Osteocyte (in vitro differentiated cells): ENCODE measurements at places on chromosomes 5 and 9.

GRCh38 chr9:3931996-3932906, 367.6 kb downstream of the GLIS3 start:
- no peak for DNase-seq

DNA sequence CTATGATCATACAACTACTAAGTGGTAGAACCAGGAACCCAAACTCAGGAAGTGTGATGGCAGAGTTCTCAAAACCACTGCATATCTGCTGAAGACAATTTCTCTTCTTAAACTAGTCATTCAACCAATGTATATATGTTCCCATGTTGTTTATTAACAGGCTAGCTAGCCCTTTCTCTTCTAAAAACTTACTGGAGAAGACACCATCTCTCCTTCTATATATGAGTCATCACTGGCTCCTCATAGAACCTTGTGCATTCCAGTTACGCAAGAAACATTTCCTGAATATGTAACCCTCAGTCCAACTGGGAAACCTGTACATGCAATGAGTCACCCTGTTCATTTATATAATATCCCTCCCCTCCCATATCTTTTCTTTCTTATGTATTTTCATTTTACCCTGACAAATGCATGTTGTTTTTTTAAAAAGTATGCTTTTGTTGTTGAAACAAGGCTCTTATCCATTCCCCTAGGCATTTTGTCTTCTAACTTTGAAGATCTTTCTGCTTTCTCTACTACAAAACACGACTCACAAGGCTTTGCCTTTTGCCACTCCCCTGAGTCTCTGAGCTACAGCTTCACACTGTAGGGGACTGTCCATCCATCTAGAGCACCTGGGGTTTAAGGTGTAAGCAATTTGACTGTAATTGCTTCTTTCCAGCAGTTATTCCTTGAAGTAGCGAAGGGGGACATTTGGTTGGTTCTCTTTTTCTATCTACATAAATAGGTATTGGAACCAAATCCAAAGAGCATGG, 119.5 kb downstream of the ANXA1 start:
- DNase-seq = no peak

DNA sequence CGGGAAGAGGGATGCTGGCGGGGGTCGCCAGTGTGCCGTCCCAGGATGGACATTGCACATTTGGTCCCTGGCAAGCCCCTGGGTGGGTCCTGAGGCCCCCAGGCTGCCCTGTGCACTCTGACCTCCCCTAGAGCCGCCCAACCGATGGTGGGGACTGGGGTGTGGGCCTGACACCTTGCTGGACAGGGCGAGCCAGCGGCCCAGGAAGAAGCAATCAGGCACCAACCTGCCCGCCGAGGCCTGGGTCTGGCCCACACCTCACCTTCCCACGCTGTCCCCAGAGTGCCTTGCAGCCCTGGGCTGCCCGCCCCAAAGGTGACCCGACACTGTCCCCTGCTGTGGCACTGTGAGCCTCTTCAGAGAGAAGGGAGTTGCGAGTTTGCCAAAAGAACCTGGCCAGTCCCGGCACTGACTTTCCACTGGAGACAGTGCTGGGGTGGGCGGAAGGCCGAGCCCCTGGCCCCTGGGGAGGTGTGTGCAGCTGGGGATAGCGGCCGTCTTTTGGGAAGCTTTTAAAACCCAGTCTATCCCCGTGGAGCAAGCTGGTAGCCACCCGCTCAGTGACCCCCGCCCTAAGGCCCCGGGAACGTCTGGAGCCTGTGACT, 12.0 kb upstream of the NRARP start:
- DNase-seq = no peak

GRCh38 chr9:95587021-95587964, 70.5 kb upstream of the PTCH1 start:
- DNase-seq = no peak

GRCh38 chr5:24094081-24094679, 550.6 kb downstream of the CDH10 start:
- DNase-seq = no peak

DNA sequence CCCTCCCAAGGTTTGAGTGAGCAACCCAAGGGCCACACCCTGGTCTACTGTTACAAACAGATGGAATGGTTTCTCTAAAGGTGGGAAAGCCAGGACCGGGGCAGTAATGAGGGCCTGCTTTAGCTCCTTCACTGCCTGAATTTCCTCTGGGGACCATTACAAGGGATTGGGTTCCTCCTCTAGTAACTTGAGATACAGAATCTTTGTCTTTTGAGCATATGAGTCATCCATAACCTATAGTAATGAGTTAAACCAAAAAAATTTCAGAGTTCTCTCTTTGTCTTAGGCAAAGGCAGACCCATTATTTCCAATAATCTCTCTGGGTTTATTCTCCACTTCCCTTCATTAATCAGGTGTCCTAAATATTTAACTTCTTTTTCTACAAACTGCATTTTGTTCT, 618.8 kb downstream of the HINT1 start:
- DNase-seq = no peak

GRCh38 chr5:103849934-103850333, 287.3 kb upstream of the NUDT12 start:
- DNase-seq = no peak

GRCh38 chr9:29740518-29740917, 2167.2 kb upstream of the C9orf72 start:
- no peak for DNase-seq

GRCh38 chr9:101094686-101095085, 66.2 kb downstream of the PLPPR1 start:
- DNase-seq = no peak

- no peak for DNase-seq
These were observed 80.8 kb downstream of the NIPSNAP3B start for GRCh38 chr9:104844710-104845109.

GRCh38 chr9:26263478-26263877, 585.2 kb upstream of the TUSC1 start:
- no peak for DNase-seq

- no peak for DNase-seq
These were observed 5.3 kb downstream of the SET start for GRCh38 chr9:128694344-128694743.

DNA sequence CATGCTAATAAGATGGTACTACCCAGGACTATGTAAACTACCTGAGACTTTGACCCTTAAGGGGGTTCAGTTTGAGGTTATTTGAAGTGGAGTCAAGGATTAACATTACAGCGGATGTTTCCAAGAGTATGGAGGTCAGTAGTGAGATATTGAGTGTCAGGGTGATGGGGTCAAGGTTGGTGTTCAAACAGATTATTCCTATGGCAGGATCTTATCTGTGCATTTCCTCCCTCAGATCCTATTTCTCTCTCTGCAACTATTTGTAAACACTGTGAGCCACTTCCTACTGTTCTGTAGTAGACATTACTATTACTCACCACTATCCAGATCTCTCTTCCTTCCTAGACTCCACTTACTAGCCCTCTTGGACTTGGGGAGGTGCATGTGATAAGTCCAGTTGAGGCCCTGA, 54.0 kb upstream of the STOM start:
- DNase-seq = no peak

- DNase-seq = no peak
These were observed 2.9 kb downstream of the NAA35 start for GRCh38 chr9:85943757-85944430.

- no peak for DNase-seq
These were observed 161.3 kb downstream of the DRD1 start for GRCh38 chr5:175282611-175283225.

- DNase-seq = no peak
These were observed 290.6 kb downstream of the FBXL7 start for GRCh38 chr5:15790446-15791018.

- DNase-seq = no peak
These were observed 7.2 kb upstream of the XPA start for GRCh38 chr9:97704345-97704677.

DNA sequence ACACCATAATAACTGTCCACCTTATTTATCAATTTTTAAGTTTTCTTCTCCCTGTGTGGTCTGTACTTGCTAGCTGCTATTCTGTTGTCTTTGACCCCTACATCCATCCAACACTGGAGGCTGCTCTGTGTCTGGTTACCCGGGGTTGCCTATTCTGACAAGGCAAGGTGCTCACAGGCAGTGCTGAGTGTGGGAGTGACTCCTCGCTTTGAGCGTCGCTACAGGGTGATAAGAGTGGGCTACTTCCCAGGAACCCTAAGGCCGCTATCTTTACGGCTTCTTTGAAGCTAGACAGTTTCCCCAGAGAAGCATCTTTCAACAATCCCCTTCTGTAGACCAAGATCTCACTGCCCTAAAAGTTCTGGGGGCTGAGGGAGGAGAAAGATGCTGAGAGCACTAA, 35.3 kb downstream of the NSUN2 start:
- no peak for DNase-seq
